ENCODE measurements at places on chromosomes 6 and 20.

- no peak for DNase-seq
Observed at GRCh38 chr6:158661156-158661685, 11.4 kb downstream of the SYTL3 start.

- DNase-seq: no peak
Observed at GRCh38 chr6:158387036-158387435, 74.8 kb downstream of the TULP4 start.

DNA sequence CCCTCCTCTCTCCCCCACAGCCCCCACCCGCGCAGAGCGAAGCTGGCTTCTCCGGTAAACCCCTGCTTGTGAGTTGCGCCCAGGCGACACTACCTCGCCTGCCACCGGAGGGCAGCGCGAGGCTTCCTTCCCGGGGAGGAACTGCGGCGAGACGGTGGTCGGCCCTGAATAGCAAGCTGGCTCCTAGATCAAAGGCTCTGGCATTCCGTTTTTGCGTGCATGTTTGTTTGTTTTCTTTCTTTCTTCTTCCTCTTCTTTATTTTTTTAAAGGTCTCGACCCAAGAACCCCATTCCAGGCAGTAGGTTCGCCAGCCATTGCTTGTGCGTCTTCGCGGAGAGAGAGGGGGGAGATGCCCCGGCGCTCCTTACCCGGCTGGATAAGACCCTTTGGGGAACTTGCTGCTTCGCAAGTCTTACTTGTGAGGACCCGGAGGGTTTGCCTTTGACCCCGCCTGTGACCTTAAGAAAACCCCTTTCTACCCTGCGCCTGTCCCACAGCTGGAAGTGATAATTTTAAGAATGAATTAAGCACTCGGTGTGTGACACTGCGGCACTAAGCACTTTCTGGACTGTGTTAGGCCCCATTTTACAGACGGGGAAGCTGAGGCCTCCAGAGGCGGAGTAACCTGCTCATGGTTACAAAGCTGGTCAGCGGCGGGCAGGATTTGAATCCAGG lies 92.7 kb upstream of the SIRPA start:
- peak; percentile 72 for DNase-seq

- no peak for DNase-seq
Observed at GRCh38 chr6:143936778-143937667, 71.0 kb downstream of the PLAGL1 start.
